ENCODE measurements at places on chromosomes 7 and 10.

- DNase-seq: no peak
These were observed 959 bp downstream of the PVRIG start for GRCh38 chr7:100220586-100221230.

DNA sequence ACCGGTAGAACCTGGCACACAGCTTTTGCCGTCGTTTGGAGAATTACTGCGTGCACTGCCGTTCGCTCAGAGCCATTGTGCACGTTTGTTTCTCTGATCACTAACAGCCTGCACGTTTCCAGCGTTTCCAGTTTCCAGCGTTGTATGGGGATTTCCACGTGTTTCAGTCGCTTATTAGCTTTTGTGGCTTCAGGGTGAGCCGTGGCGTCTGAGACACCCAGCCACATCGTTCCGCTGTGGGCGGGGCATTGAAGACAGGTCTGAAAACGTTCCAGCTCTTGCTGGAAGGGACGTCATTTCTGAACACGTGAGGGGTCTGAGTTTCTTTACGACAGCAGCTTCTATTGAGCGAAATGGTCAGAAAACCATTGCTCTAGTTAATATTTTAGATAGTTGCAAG, 164.8 kb downstream of the DNAJB6 start:
- no peak for DNase-seq

DNA sequence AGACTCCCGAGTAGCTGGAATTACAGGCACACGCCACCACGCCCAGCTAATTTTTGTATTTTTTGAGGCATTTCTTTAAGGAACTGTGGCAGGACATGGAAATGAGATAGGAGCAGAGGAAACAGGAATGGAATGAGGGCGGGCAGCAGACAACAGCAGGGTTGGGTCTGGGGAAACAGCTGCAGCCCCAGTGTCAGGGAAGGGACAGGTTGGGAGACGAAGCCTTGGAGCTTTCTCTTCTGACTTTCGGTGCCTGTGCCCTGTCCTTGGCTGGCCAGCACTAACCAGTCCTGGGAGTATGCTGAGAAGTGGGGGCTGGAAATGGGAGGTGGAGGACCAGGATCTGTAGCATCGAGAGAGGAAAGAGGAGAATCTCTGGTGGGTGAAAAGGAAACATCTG, 47.4 kb downstream of the ATOH7 start:
- no peak for DNase-seq

DNA sequence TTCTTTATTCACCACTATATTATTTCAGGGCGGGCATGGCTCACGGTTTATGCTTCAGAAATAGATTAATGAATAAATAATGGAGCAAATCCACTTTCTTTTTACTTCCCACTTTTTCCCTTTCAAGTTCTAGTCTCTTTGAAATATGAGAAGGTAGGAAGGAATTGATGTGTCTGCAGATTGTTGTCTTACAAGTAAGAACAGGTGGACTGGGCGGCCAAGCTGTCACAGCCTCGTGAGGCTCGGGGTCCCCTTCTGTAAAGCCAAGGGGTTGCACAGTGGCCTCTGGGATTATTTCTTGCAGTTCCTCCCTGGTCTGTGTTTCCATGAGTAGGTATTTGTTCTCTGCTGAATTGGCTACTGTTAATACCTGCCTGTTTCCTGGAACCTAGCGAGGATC, 11.2 kb downstream of the VWA2 start:
- DNase-seq: no peak

All from HS-27A (cell line).